ENCODE measurements at places on chromosomes 5 and 9.

GRCh38 chr9:124174433-124174832, 83.3 kb upstream of the NEK6 start:
- DNase-seq: no peak

DNA sequence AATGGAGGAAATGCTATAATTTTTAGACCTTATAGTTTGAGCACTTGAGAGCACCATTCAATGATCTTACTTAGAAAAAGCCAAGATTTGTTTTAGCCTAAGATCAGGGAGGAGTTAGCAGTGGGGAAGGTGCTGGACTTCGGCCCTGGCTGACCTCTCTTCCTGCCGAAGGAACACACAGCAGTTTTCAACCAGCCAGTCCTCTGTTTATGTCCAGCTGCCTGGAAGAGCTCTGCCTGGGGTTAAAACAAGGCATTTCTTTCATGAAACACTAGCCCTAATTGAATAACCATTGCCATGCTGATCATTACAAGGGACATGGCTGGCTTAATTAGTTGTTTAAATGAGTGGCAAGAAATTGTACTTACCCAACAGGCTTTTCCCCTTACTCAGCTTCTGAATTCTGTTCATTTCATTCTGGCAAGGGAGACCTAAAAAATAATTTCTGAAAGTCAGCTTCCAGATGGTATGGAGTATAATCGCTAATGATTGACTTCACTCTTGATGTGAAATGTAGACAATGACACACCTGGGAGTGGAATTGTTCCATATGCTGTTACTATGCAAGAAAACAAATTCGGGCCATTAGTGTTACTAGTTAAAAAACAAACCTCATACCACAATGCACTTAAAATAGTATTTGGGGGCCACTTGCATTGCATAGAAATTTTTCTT, 514.2 kb downstream of the SPOCK1 start:
- DNase-seq: no peak

DNA sequence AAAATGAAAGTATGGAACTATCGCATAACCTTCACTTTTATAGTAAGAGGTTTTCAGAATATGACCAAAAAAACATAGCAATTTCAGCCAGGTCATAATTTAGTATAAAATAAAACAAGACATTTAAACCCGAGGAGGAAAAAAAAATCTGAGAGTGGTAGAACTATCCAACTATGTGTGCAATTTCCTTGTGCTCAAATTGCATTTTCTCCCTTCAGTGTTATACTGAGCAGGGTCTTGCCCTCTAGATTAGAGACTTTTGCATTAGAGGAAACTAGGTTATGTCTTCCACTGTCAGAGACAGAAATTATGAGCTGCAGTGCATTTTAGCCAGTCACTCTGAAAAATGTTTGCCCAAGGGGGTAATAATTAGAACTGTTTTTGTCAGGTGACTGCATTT, 330.6 kb downstream of the NR2F1-AS1 start:
- no peak for DNase-seq

- DNase-seq: no peak
Measured at GRCh38 chr9:134369416-134370212, 43.4 kb downstream of the RXRA start.

GRCh38 chr9:80615964-80616363, 1044.2 kb downstream of the TLE4 start:
- DNase-seq: no peak
